ENCODE measurements at places on chromosomes 4 and X. TPM values are rescaled to one million over a fixed set of nuclear protein-coding genes. Genes with fewer than 3 reads are reported as not detected.

- DNase-seq, result peak; percentile 86
These were observed 18.0 kb upstream of the CYP2U1 start for GRCh38 chr4:107913283-107913899.

- DNase-seq, result no peak
These were observed 19.4 kb downstream of the HMGB2 start for GRCh38 chr4:173314715-173315114.

The PNCK gene
- total RNA-seq, result 8.2 TPM

DNA sequence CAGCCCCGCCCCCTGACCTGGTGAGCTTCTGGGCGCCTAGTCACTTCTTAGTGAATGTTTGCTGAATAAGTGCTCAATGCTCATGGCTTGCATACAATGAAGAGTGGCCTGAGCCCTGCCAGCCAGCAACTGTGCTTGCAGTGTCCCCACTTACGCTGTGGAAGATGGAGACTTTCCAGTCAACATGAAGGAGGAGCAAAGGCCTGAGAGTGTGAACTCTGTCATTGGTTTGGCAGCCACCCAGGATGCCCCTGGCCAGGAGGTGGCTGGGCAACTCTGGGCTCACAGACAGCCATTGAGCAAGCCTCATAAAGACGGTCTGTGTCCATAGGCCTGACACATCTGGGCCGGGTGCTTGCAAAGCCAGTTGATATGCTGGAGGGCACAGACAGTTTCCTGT is 72.1 kb upstream of the MAMLD1 start:
- no peak for DNase-seq

The MAMLD1 gene
- 0.42 TPM for total RNA-seq

The QRFPR gene
- 0.24 TPM for total RNA-seq

All from thymus (tissue), 14 donors.